Activated CD4-positive, alpha-beta T cell treated with anti-CD3 and anti-CD28 coated beads, Interleukin-2, amount 10 ng/mL, durations not matched to agents 24 days and 14 days (primary cell): ENCODE measurements at places on chromosomes 16 and 17. TPM values are rescaled to one million over a fixed set of nuclear protein-coding genes. Genes with fewer than 3 reads are reported as not detected.

Gene PIEZO1
- 219 and 226 TPM in 2 replicates for total RNA-seq

Gene TPSB2
- not detected in 2 replicates for total RNA-seq

Gene PYY
- 0.26 TPM in 1 of 2 replicates, not detected in the other for total RNA-seq

DNA sequence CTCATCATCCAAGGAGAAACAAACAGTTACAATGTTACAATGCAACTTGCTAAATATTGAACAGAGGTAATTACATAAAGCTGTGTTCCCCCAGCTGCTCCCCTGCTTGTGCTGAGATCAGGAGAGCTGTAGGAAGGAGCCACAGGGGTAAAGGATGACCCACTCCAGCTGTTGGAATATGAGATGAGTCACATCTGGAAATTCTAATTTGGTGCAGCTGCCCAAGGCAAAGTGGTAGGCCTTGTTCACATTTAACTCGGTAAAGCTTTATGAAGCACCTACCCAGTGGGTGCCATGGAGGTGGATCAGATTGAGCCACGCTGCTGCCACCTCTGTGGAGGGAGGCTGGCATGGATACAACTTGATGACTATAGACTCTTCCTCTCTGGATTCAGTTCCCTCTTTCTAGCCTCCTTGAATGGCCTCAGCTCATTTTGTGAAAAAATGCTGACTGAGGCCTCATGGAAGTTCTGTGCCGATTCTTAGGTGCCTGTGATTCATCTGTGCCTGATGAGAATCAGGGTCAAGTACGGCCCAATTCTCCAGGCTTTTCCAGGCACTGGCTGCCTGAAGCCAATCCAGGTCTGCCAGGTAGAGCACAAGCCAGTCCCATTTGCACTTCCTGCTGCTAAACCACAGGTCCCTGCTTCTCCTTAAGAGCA is 7.4 kb downstream of the ZNF689 start:
- H3K27ac ChIP-seq = no peak overlapping the region
- H3K4me1 ChIP-seq = peaks cover 8% of the 10 kb centered on the region
- no peak for DNase-seq

DNA sequence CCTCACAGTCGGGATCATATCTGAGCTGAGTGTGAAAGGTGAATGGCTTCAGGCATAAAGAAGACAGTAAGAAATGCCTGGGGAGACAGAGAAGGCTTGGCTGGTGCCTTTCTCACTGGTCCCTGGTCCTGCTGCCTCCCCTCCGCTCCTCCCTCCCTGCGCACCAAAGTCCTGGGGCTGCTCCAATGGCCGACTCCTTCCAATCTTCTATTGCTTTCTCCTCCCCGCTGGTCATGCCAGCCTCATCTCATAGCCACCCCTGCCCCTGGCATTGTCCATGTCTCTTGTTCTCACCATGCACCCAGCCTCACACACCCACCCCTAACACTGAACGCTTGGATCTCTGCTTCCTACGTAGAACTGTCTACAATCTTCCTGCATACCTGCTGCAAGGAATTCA is 18.0 kb downstream of the TLE7 start:
- no peaks in the 10 kb centered on the region for H3K36me3 ChIP-seq
- H3K4me1 ChIP-seq = peaks cover 2% of the 10 kb centered on the region
- peaks cover 33% of the 10 kb centered on the region for H3K27me3 ChIP-seq
- no peak overlapping the region for H3K4me3 ChIP-seq
- DNase-seq = no peak

DNA sequence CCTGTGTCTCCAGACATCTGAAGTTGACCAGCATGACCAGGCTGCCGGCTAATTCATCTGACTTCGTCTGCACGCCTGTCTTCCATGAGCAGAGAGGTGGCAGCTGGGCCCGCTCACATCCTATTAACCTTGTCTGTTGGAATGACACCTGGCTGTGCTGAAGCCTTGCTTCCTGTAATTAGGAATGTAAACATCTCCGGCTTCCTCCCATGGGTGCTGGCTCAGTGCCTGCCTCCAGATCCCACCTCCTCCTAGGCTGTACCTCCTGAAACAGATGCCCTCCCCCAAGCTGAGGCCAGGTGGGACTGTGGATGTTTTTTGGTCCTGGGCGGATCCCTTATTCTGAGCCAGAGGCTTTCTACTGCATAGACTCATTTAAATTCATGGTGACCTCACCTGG is 296.3 kb downstream of the HS3ST4 start:
- H3K27me3 ChIP-seq = no peaks in the 10 kb centered on the region
- no peak overlapping the region for H3K27ac ChIP-seq
- H3K36me3 ChIP-seq = no peaks in the 10 kb centered on the region
- no peak overlapping the region for H3K4me3 ChIP-seq

GRCh38 chr17:50938821-50939541 is 72.8 kb upstream of the TOB1 start:
- H3K36me3 ChIP-seq = peaks cover 2% of the 10 kb centered on the region
- H3K4me1 ChIP-seq = peaks cover 14% of the 10 kb centered on the region
- DNase-seq = no peak
- no peak overlapping the region for H3K27ac ChIP-seq
- no peak overlapping the region for H3K4me3 ChIP-seq

GRCh38 chr16:54937671-54938211 is 7.1 kb downstream of the IRX5 start:
- H3K27me3 ChIP-seq = peaks cover 79% of the 10 kb centered on the region
- peak overlapping the region; percentile 8 for H3K4me3 ChIP-seq
- H3K36me3 ChIP-seq = peaks cover 3% of the 10 kb centered on the region
- DNase-seq = peak; percentile 58
- peak overlapping the region; percentile 47 for H3K27ac ChIP-seq

GRCh38 chr16:85377388-85378144 is 235.6 kb upstream of the GSE1 start:
- no peak for DNase-seq
- no peak overlapping the region for H3K27ac ChIP-seq
- no peak overlapping the region for H3K4me3 ChIP-seq
- peaks cover 1% of the 10 kb centered on the region for H3K27me3 ChIP-seq
- peaks cover 4% of the 10 kb centered on the region for H3K4me1 ChIP-seq

DNA sequence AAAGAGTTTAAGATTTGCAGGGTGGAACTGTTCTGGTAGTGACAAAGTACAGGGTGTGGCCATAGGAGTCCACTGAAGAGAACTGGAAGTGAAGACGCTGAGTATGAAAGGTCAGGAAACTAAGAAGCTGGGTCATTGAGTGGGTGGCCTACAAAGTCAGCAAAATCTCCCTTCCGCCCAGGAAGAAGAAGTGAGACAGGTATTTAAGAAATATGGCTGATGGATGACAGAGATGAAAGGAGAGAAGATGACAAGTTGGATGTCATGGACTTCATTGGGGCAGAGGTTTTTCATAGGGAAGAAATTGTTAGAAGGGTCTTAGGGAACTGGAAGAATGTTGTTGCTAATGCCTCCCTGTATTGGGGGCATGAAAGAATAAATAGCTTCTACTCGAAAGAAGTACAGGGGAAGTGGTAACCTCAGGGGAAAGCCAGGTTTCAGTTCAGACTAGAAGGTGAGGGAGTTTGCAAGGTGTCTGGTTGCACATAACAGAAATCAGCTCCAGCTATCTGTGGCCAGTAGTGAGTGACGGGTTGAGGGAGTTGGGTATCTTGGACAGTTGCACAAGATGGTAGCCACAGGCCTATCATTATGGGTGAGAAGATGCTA is 33.6 kb upstream of the MED13 start:
- H3K4me3 ChIP-seq = no peak overlapping the region
- no peaks in the 10 kb centered on the region for H3K36me3 ChIP-seq
- H3K27ac ChIP-seq = no peak overlapping the region
- no peak for DNase-seq
- H3K4me1 ChIP-seq = peaks cover 9% of the 10 kb centered on the region

DNA sequence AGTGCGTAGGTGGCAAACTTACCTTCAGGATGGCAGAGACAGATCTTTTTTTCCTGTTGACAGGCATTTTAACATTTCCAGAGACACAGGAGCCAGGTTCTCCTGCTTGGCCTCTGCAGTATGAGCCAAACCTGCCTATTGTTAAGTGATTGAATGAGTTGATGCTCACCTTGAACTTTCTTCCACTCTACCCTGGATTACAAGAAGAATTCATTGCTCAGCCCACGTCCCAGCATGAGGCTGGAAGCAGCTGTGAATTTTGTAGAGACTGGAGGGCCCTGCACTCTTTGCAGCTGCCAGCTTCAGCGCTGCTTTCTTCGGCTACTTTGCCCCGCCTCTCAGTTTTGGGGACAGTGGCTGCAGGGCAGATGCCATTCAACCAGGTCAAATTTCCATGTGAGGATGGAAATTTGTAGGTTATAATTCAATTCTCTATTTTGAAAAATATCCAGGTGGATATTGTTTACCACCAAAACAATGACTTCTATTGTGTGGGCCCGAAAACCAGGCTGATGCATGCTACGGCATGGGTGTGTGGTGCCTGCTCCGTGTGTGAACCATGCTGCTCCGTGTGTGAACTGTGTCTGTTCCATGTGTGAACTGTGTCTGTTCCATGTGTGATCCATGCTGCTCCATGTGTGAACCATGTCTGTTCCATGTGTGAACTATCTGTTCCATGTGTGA is 75.2 kb upstream of the METTL9 start:
- peaks cover 7% of the 10 kb centered on the region for H3K4me1 ChIP-seq
- H3K4me3 ChIP-seq = no peak overlapping the region
- peaks cover 4% of the 10 kb centered on the region for H3K36me3 ChIP-seq
- no peak overlapping the region for H3K27ac ChIP-seq
- peaks cover 12% of the 10 kb centered on the region for H3K27me3 ChIP-seq

DNA sequence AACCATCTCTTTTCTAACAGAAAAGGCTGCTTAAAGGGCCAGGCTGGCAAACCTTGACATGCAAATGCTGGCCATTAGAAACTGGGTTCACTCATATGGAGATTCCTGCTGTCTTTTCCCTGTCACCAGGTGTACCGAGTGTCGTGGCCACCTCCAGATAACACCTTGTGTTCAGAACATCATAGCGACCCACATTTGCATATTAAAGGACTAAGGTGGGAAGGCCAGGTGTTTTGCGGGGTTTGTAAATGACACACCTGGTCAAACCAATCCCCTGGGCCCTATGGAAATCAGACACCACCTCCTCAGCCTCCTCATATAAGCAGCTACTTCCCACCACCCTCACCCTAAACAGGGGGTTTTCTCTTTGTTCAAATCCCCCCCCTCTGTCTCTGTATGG is 2.5 kb upstream of the AIPL1 start:
- H3K27me3 ChIP-seq = peaks cover 65% of the 10 kb centered on the region
- no peak overlapping the region for H3K27ac ChIP-seq
- peaks cover 2% of the 10 kb centered on the region for H3K4me1 ChIP-seq

DNA sequence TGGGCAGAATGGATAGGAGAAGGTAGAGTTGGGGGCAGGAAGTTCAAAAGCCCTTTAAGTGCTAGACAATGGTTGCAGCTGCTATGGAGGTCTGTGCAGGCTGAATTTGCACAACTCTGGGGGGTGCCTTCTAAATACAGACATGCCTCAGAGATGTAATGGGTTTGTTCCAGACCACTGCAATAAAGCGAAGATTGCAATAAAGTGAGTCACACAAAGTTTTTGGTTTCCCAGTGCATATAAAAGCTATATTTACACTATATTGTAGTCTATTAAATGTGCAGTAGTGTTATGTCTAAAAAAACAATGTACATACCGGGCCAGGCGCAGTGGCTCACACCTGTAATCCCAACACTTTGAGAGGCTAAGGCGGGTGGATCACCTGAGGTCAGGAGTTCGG is 60.5 kb upstream of the MYOCD start:
- no peaks in the 10 kb centered on the region for H3K27me3 ChIP-seq
- H3K36me3 ChIP-seq = no peaks in the 10 kb centered on the region
- DNase-seq = no peak
- no peak overlapping the region for H3K27ac ChIP-seq
- H3K4me1 ChIP-seq = no peaks in the 10 kb centered on the region
